Endodermal cell (in vitro differentiated cells): ENCODE measurements at places on chromosomes 11 and 22. TPM values are rescaled to one million over a fixed set of nuclear protein-coding genes. Genes with fewer than 3 reads are reported as not detected.

Gene USP28
- total RNA-seq = 61.7 to 108 TPM (median 67.0 TPM) in 3 replicates

Gene OVCH2
- total RNA-seq = 21.7 and 30.1 TPM in 2 replicates

Gene ADAMTS15
- total RNA-seq = 0.27 to 0.38 TPM (median 0.34 TPM) in 3 replicates

Gene CD248
- total RNA-seq = 0.40 and 0.99 TPM in 2 replicates

Gene MUC15
- total RNA-seq = not detected in 2 replicates

Gene GPR137
- total RNA-seq = 47.0 to 61.7 TPM (median 57.7 TPM) in 3 replicates

Gene SLC22A9
- total RNA-seq = not detected in 2 replicates

Gene TUBA8
- 0.54 to 0.82 TPM (median 0.58 TPM) in 3 replicates for total RNA-seq

Gene MOGAT2
- not detected in 2 replicates for total RNA-seq

Gene F2
- total RNA-seq = 0.54 to 0.89 TPM (median 0.80 TPM) in 3 replicates

Gene GGT5
- not detected in 3 replicates for total RNA-seq

Gene OR56A1
- 0.14 and 0.31 TPM in 2 replicates for total RNA-seq

Gene PLAAT2
- total RNA-seq = not detected in 2 replicates

Gene OR5P2
- total RNA-seq = 1.1 to 5.8 TPM (median 1.6 TPM) in 3 replicates

Gene CHEK1
- total RNA-seq = 79.1 to 123 TPM (median 117 TPM) in 3 replicates

Gene YPEL4
- not detected in 2 replicates for total RNA-seq

Gene SPINDOC
- 90.0 and 96.1 TPM in 2 replicates for total RNA-seq

Gene TRPM5
- total RNA-seq = 0.09 to 0.11 TPM in 2 of 3 replicates, not detected in the other

Gene RIC3
- total RNA-seq = 23.5 to 25.9 TPM (median 23.6 TPM) in 3 replicates

Gene FREY1
- total RNA-seq = 1.1 TPM in 2 of 3 replicates, not detected in the other

Gene TREH
- not detected in 3 replicates for total RNA-seq

Gene INPP5J
- total RNA-seq = 2.9 to 4.0 TPM (median 3.5 TPM) in 3 replicates

Gene OR8A1
- total RNA-seq = 0.06 to 0.22 TPM in 2 of 3 replicates, not detected in the other

Gene ACR
- total RNA-seq = 1.1 TPM in 1 of 3 replicates, not detected in the others

Gene MAML2
- 7.6 and 8.0 TPM in 2 replicates for total RNA-seq

Gene RAPSN
- 0.40 to 0.61 TPM in 2 of 3 replicates, not detected in the other for total RNA-seq

Gene BCO2
- 1.0 to 1.1 TPM (median 1.0 TPM) in 3 replicates for total RNA-seq

Gene PIK3IP1
- total RNA-seq = 2.8 to 20.8 TPM (median 3.5 TPM) in 3 replicates

Gene MS4A4A
- total RNA-seq = not detected in 3 replicates

Gene SLCO2B1
- 0.90 and 1.1 TPM in 2 replicates for total RNA-seq

Gene NECTIN1
- 24.2 to 29.8 TPM (median 29.3 TPM) in 3 replicates for total RNA-seq

Gene PRG3
- not detected in 2 replicates for total RNA-seq

Gene SAA4
- not detected in 3 replicates for total RNA-seq

Gene RIMBP3B
- total RNA-seq = 0.27 to 0.55 TPM in 2 of 3 replicates, not detected in the other

Gene CDC42BPG
- total RNA-seq = 11.1 to 13.2 TPM (median 12.2 TPM) in 3 replicates

Gene ZNF195
- total RNA-seq = 24.2 to 48.8 TPM (median 47.2 TPM) in 3 replicates

Gene FAM180B
- total RNA-seq = 0.16 and 0.20 TPM in 2 replicates

Gene CCDC86
- total RNA-seq = 27.9 and 30.8 TPM in 2 replicates

Gene CBLIF
- not detected in 3 replicates for total RNA-seq

Gene PHOX2A
- 0.29 to 0.31 TPM in 2 of 3 replicates, not detected in the other for total RNA-seq

Gene NLRP14
- 0.40 to 0.66 TPM (median 0.57 TPM) in 3 replicates for total RNA-seq

Gene MUC5AC
- not detected in 3 replicates for total RNA-seq

Gene RAG2
- not detected in 2 replicates for total RNA-seq
